Renal pelvis (tissue), 12 donors: ENCODE measurements at places on chromosomes 5 and 9. TPM values are rescaled to one million over a fixed set of nuclear protein-coding genes. Genes with fewer than 3 reads are reported as not detected.
A peak's percentile ranks its signal among the peaks of the same experiment; 100 is the strongest.

Gene FAM81B
- 5.9 TPM for polyA plus RNA-seq

DNA sequence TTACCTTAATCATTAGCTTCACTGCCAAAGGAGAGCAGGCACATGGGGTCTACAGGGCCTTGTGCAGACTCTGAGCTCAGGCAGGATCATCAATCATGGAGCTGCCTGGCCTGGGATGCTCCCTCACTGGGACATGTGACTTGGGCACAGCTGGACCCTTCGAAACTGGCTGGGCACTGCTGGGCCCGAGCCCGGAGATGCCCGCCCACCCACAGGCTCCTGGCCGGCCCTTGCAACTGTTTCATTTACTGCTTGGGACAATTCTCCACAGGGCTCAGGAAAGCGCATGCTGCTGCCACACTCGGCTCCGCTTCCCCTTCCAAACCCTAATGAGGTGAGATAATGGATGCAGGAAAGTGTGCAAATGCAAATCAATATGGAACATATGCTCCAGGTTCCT, 387.5 kb downstream of the TRIM36 start:
- DNase-seq: no peak

DNA sequence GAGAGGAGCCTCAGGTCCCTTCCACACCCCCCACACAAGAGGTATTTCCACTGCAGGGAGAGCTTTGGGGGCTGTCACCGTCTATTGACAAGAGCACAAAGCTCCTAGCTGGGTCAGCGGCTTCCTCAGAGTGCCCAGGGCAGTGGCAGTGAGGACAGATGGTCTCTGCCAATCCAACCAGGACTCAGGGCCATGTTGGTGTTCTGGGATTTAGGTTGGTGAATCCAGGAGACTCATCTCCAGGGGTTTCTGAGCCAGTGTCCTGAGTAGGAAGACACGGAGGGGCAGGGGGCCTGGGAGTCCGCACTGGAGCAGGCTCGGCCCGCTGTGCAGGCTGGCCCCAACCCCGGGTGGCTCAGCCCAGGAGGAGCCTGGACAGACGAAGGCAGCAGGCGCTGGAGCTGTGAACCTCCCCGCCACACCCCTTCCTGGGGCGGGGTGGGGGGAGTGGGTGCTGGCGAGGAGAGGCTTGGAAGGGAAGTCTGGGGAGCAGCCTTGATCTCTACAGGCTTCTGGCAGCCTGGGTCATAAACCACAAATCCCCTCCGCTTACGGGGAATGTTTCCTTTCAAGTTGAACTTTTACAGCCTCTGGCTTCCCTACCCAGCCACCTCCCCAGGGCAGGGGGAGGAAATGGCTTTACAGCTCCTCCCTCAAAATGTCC, 19.6 kb downstream of the CRB2 start:
- DNase-seq: peak; percentile 81

- no peak for DNase-seq
Measured at GRCh38 chr9:137445930-137446431, 4.8 kb upstream of the ENTPD8 start.

Gene LTC4S
- 6.7 TPM for polyA plus RNA-seq

- no peak for DNase-seq
Measured at GRCh38 chr9:107759823-107760166, 270.2 kb upstream of the KLF4 start.

GRCh38 chr5:67004730-67005350, 191.8 kb downstream of the CD180 start:
- DNase-seq: no peak

DNA sequence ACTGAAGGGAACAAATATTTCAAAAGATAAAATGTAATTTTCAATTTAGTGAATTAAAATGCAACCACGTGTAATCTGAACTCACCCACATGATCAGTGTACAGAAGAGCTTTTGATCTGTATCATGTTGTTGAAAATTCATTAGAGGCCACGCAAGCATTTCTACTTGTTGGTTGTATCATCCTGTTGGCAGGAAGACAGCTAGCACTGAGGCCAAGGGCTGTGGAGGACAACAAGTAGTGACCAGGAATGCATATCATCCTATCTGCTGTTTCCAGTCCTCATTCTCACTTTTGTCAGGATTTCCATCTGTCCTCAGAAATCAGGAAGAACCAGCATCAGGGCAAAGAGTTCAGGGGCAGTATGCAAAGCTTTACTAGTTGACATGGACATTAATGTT, 29.9 kb upstream of the CKS2 start:
- no peak for DNase-seq

DNA sequence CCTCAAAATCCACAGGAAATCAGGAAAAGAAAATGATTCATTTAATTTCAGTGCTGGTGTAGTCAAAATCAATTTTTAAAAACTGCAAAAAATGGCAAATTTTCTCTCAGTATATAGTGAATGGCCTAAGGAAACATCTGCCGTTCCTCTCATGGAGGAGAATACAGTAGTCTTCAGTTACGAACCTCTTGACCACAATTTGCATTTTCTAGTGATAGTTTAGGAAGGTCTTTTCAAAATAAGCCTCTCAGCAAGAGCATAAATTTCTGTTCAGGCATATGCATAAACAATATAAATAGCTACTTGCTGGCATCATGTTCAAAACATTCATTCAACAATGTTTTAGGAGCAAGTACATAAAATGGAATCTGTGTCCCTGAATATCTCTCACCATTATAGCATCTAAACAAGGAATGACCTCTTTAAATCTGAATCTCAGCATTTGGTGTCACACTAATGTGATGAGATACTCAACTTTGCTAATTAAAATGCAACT, 33.5 kb downstream of the HAPLN1 start:
- DNase-seq: no peak

- no peak for DNase-seq
Measured at GRCh38 chr5:146962801-146963355, 84.3 kb upstream of the PPP2R2B start.

GRCh38 chr5:78533356-78533755, 115.2 kb downstream of the LHFPL2 start:
- DNase-seq: no peak

GRCh38 chr9:114621975-114622609, 11.0 kb downstream of the TMEM268 start:
- DNase-seq: no peak

Gene C9orf78
- 66.2 TPM for polyA plus RNA-seq

GRCh38 chr9:127283135-127283534, 18.6 kb downstream of the GARNL3 start:
- DNase-seq: no peak

- no peak for DNase-seq
Measured at GRCh38 chr9:33684831-33685230, 110.5 kb upstream of the PRSS3 start.

DNA sequence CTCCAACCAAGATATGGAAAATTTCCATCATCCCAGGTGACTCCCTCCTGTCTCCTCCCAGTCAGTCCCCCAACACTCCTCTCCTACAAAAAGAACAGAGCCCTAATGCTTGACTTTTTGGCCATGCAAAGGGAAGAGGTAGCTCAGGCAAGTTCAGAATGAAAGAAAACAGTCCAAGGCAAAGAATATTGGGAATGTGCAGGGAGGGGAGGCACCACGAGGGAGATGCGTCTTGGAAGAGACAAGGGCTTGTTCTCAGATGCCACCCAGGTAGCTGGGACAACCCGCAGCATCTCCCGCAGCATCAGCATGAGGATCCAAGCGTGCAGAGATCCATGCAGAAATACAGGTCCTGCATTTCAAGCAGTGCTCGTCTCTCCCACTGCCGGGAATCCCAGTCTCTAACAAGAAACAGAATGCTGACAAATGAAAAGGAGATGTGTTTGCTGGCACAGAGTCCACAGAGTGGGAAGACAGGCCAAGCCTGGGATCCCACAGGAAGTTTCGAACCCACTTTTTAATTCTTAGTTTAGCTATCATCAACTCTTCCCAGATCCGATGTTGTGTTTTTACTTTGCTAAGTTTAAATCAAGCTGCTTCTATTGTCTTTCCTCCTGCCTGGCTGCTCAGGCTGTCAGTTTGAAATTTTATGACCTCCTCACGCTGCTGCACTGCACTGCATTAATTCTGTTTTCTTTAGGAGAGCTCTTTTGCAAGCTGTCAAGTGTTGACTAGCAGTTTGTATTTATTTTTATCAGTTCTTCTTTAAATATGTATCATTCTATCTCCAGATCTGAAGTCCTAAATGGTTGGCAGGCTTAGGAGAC, 86.8 kb upstream of the OSMR start:
- no peak for DNase-seq

Gene PROB1
- 4.2 TPM for polyA plus RNA-seq

DNA sequence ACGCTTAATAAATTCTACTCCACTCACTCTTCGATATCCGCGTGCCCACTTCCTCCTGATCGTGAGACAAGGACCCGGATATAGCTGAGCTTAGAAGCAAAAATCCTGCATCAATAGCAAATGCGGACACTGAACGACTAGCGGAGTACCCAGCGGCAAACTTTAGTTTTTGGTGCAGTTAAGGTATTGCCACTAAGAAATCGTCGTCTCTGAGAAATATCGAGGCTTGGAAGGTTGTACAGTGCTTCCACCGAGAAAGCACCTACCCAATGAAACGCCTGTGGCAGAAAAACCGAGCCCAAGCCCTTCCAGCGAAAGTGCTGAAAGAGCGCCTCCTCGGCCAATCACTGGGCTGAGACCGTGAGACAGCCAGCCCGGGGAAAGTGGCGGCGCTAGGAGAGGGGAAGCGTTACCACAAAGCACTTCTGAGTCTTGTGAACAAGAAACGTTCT, 32.2 kb downstream of the ANXA2R start:
- no peak for DNase-seq

GRCh38 chr9:120151806-120152205, 428.2 kb downstream of the CDK5RAP2 start:
- no peak for DNase-seq

DNA sequence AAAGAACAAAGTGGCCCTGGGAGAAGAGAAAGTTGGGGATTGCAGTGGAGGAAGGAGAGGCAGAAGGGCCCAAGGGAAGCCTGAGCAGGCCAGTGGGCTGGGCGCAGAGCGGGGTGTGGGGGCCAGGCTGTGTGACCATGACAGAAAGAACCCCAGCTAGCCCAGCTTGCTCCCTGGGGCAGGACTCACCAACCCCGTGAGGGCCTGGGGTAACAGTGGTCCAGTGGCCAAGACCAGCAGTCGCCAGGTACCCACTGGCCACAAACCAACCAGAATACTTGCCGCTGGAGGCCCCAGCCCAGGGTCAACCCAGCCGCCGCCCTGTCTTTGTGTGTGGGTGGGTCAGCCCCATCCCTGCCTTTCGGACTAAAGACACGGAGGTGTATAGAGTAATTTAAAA, 146.5 kb downstream of the CACNA1B start:
- no peak for DNase-seq

Gene SLC4A9
- polyA plus RNA-seq: 12.4 TPM

DNA sequence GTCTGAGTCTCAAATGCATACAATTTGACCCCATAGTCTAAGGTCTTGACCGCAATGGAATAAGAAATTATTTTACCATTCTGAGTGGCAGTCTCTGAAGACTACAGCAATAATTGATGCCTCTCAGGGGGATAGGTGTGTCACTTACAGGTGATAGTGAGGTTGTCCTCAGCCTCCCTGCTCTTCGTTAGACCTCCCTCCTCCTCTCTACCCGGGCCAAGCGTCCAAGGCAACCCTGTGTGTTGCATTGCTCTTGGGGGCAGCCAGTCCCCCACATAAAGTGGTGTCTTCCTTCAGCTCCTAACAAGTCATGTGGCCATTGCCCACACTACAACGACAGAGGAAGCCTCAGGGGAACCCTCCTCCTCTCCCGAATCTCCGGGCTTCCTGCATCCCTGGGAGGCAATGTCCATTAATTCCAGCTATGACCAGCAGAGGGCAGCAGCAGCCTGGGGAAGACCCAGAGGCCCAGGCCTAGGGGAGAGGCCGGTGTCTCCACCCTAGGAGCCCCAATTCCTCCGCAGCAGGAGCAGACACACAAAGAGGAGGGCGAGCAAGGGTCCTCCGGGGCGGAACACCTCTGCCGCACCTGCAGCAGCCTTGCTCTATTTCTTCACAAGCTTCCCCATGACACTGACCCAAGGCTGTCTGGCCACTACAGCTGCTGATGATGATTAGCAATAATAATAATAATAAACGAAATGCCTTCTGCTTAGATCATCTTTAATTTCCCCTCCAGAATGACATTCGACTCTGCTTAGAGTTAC, 134.8 kb downstream of the KCNIP1 start:
- DNase-seq: no peak

DNA sequence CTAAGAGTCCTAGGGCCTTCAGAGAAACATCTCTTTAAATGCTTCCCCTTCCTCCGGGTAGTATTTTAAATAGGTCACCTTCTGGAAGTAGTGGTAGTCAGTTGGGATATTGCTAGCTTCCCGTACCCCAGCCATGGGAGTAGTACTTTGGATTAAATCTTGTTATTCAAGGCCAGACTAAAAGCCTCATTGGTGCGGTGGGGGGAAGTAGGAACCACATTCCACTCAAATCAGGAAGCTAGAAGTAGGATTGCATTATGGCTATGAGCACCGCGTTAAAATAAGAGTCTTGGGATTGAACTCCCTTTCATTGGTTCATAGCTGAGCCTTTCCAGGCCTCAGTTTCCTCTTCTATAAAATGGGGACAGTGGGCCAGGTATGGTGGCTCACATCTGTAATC, 6.7 kb downstream of the KCNIP1 start:
- no peak for DNase-seq

DNA sequence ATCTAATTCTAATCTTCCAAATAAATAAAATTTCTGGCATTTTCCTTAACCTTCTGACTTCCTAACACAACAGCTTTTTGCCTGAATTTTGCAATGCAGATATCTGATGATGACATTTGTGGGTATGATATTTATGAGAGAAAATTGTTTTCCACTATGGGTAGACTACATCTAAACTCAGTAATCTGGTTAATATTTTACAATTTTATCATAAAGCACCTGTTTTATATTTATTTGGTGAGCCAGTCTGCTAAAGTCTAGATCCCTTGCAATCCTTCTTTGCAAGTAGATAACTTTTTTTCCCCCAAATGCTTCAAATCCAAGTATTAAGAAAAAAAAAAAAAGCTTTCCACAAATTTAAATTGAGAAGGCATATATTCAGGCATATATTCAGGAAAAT, 246.2 kb upstream of the DAB2 start:
- DNase-seq: no peak

- no peak for DNase-seq
Measured at GRCh38 chr5:57844410-57844809, 361.8 kb upstream of the ACTBL2 start.

Gene UBE2B
- polyA plus RNA-seq: 122 TPM
